ENCODE measurements at places on chromosomes 4 and X. TPM values are rescaled to one million over a fixed set of nuclear protein-coding genes. Genes with fewer than 3 reads are reported as not detected.

DNA sequence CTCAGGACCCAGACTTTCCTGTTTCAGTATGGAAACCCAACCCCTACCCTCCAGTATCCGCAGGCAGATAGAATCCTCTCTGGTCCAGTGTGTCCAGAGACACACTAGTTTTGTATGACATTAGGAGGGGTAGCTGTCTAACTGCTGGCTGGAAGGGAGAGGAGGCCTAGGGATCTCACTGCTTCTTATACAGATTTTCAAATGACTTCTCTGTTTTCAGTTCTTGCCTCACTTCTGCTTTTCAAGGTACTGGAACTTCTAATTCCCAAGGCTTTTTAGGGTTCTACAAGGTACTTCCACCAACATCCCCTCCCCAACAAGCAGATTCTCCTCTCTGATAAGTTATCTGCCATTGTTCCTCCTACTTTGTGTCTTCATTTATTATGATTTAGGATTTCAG lies 6.1 kb downstream of the SGCB start:
- no peak for DNase-seq

- DNase-seq, result peak; percentile 84
Observed at GRCh38 chr4:183261953-183262775, 57.9 kb downstream of the CLDN22 start.

DNA sequence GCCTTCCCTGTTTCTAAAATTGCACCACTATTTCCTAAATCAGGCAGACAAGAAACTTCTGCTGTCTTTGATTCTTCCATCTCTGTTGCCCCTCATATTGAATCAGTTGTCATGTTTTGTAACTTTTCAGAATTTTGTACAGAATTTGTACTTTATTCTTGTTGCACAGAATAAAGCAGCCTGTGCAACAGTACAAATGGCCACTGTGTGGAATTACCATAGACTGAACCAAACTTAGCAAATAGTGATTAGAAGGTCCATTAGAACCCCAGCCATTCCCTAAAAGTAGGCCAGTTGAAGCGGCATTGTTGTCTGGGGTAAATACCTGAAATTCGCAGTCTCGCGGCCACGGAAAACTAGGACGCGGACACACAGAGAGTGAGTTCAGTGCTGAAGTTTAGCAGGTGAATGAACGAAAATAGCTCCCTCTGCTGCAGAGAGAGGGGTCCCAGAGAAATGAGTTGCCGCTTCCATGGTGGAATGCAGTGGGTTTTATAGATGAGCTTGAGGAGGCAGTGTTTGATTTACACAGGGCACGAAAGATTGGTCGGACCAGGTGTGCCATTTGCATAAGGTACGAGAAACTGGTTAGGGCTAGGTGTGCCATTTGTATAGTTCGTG lies 71.8 kb downstream of the C4orf33 start:
- DNase-seq, result no peak

- DNase-seq, result no peak
Observed at GRCh38 chr4:20432088-20432487, 180.4 kb downstream of the SLIT2 start.

GRCh38 chrX:37476571-37477170 lies 94.8 kb upstream of the LANCL3 start:
- DNase-seq, result no peak

DNA sequence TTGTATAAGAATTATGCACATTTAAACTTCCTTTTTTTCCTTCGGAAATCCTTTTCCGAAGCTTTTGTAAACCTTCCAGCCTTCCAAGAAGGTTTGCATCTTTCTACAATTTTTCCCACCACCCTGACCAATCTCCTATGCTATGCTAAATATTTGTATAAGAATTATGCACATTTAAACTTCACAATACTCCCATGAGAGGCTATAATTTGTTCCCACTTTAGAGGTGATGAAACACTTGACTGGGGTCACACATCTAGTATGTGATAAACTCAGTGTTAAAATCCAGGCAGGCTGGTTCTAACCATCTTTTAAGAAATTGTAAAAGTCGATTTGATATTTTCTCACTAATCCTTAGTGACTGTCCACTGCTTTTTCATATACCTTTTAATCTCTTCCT lies 22.1 kb downstream of the NUDT6 start:
- DNase-seq, result no peak

DNA sequence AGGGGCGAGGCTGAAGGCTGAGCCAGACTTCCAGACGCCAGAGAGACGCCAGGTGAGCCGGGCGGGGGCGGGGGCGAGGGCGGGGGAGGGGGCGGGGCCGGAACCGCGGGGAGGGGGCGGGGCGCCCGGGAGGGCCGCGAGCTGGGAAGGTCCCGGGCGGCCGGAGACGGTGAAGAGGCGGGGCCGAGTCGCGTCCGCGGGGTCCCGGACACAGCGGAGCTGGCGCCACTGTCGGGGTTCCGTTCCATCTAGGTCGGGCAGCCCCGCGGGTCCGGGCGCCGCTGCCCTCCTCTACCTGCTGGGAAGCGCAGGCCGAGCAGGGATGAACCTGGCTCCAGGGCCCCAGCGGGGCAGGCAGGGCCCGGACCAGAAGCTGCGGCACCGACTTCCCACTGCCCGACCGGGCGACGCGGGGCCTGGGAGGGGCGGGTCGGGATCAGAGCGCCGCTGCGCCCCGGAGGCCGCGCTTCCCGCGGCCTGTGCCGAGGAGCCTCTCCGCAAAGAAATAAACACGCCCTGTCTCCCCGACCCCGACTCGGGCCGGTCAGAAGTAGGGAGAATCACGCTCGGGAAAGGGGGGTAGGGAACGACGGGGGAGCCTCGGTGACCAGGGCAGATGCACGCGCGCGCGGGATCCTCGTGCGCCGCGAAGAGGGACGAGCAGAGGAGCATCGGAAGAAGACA lies 10.6 kb downstream of the HMX1 start:
- no peak for DNase-seq

DNA sequence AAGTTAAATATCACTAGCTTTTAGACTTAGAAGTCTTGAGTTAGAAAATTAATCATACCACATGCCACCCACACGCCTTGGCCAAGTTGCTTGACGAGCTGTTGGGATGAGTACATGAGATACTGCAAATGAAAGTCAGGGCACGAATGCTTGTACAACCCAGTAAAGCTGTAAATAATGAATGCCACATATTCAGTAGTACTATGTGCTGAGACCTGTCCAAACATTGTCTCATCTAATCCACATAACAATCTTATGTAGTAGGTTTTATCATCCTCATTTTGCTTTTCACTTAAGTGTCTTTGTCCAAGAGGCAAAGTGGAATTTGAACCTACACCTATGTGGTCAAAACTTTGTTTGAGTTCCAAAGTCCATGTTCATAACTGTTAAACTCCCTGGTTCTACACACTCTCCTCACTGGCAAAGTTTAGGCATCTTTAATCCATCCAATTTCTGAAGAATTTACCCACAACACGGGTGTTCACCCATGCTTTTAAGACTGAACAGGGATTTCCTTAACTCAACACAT lies 74.1 kb downstream of the LDB2 start:
- DNase-seq, result no peak

DNA sequence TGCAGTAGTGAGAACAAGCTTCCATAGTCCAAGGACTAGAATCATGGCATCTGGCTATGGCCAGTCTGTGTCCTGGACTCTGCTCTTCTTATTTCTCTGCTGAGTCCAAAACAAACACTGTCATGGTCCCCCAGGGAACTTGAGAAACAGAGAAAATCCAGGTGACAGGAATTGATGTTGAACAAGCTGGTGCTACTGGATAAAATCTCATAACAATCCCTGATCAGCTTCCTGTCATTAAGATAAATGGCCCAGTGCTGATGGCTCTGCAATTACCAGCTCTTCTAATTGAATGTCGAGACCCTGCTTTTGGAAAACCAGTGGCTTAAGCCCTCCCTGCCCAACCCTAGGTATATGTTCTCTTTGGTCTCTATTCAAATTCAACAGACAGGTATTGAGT lies 58.8 kb upstream of the ARHGAP36 start:
- DNase-seq, result no peak

- no peak for DNase-seq
Observed at GRCh38 chrX:107596651-107597050, 31.7 kb upstream of the PRPS1 start.

The CFAP299 gene
- not detected for total RNA-seq

The DMP1 gene
- not detected for total RNA-seq

The GPC4 gene
- total RNA-seq, result 1.7 TPM

The RPL36A gene
- 39.4 TPM for total RNA-seq

The SFRP2 gene
- total RNA-seq, result 0.55 TPM

The CRMP1 gene
- total RNA-seq, result 0.13 TPM
